ENCODE measurements at places on chromosomes 2 and 18.
A peak's percentile ranks its signal among the peaks of the same experiment; 100 is the strongest.

DNA sequence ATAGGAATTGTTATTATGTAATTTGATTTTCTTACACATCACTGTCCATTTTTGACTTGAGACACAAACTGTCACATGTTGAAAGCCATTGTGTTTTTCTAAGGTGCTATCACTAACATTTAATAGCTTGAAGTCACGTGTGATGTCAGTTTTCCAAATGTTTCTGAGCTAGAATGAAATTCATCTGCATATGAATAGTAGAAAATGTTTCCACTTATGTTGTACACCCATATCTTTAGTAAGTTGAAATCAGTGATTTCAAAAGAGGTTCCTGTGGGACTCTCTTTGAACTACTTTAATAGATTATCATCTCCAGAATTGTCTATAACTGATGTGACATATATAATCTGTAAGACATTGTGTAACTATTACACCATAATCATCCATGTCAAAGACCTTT is 27.8 kb downstream of the ABCG5 start:
- DNase-seq: no peak

GRCh38 chr2:223884399-223884798 is 47.0 kb upstream of the AP1S3 start:
- no peak for DNase-seq

DNA sequence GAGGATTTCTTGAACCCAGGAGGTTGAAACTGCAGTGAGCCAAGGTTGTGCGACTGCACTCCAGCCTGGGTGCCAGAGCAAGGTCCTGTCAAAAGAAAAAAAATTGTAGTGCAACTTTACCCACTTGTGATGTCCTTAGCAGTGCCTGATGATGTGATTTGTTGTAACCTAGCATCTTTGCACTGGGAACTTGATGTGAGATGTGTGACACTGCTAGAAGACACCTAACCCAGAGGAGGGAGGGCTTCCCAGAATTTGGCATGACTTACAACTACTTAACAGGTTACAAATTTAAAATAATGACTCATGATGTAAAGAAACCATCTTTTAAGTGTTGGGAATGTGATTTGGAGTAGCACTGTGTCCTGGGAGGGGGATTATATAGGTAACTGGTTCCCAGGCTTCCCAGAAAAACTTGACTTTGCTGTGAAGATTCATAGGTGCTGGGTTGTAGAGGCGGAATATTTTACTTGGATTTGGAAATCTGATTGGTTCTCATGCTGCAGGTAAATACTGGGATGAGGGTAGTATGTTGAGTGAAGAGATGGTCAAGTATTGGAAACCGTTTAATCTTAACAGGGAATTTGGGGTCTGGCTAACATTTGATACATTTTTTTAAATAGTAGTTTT is 3.7 kb downstream of the EEF1B2 start:
- no peak for DNase-seq

DNA sequence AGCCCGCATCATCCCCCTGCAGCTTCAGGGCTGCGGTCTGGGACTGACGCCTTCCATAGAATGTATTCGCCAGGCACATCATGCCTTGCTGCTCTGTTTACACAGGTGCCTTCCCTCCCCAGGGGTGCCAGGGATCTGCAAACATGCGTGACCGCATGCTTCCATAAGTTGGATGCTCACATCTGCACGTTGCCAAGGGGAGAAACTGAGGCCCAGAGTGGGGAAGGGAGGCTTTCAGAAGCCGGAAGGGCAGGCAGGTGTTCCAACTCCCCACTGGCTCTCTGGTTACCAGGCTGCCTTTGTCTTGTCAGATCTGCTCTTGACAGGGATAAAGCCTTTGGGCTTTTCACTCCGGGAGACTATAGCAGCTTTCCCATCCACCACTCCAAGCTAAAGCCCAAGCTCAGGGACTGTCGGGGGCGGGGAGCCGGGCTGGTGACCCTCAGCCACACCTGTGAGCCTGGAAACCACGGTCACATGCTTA is 125.8 kb upstream of the TNP1 start:
- no peak for DNase-seq

DNA sequence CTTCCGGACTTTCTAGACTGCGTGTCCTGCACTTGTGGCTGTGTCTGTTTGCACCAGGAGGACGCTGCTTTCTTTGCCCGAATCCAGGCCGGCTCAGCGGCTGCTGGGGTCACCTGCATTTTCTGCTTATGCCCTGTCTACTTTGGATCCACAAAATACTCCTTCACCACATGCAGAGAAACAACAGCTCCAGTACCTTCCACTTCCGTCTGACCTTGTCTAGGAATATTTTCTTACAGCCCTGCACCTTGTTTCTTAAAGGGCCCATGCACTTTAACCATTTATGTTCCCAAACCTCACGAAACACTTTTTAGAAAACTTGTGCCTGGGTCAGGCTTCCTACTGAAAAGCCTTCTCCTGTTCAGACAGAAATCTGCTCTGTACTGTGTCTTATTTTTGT is 129.4 kb upstream of the NCK2 start:
- DNase-seq: no peak

- DNase-seq: no peak
Observed at GRCh38 chr2:160876029-160876428, 284.2 kb upstream of the TANK start.

- peak; percentile 51 for DNase-seq
Observed at GRCh38 chr18:3998698-3999333, 456.3 kb downstream of the DLGAP1 start.

GRCh38 chr2:144642131-144642530 is 122.2 kb upstream of the ZEB2 start:
- DNase-seq: no peak

GRCh38 chr2:209772290-209772685 is 656 bp downstream of the UNC80 start:
- DNase-seq: no peak

DNA sequence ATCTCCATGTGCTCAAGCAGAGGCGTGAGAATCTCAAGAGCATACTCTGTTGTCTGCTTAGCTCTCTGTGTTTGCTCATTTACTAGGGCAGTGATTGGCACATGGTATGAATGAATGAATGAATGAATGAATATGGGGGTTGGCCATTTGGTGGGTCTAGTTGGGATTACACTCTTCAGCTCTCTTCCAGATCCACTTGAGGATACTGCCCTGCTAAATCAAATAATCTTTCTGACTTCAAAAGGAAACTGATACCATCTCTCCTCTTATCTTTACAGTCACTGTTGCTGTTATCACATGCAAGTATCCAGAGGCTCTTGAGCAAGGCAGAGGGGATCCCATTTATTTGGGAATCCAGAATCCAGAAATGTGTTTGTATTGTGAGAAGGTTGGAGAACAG is 1.9 kb downstream of the IL36G start:
- no peak for DNase-seq

- DNase-seq: peak; percentile 17
Observed at GRCh38 chr2:15521641-15522181, 39.4 kb downstream of the NBAS start.

DNA sequence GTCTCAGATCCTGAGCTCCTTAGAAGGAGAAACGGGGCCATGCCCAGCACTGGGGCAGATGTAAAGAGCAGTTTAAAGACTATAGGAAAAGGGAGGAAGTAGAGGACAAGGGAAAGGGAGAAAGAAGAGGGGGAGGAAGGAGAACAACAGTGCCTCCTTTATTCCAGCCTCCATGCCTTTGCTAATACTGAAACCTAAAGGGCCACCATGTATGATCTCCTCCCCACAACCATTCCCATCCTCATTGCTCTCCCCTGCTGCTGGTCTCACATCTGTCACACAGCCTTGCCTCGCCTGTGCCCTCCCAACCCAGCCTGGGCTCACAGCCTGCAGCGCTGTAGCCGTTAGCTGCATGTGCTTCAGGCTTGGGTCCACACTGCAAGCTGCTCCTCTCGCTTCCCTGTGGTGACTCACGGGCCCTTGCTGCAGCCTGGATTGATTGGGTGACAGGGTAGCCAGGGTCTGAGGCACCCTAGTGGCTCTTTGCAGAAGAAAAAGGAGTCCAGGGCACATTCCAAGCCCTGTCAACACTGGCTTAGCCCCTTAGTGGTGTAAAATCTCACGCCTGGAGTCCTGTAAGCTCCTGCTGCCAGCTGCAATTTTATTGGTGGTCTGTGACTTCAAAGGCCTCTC is 281.9 kb downstream of the SRBD1 start:
- DNase-seq: peak; percentile 81

DNA sequence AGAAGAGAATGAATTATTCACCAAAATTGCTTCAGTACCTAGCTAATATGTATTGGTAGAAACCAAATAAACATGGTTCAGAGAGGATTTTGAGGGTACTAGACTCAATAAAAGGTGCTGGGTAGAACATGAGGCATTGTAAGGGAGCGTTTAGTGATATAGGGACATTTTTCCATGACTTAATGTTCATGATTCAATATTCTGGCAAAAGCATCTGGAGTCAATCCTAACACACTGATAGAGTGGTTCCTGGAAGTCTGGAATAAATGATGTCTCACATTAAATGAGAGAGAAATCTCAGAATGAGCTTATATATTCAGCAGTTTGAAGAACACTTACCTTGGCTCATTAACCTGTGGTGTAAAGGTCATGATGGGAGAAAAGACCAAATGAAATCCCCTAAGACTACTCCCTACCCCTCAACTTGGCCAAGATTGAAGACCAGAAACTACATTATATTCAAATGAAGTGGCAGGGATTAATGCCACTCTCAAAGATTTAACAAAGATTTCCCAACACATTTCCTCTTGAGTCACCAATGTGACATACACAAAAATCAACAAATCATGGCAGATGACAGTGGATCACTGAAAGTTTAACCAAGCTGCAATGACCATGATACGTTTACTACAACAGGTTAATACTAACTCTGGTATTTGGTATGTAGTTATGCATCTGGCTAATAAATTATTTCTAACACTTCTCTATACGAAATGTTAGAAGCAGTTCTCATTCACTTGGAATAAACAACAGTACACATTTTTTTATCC is 309.5 kb downstream of the SATB2 start:
- DNase-seq: no peak

DNA sequence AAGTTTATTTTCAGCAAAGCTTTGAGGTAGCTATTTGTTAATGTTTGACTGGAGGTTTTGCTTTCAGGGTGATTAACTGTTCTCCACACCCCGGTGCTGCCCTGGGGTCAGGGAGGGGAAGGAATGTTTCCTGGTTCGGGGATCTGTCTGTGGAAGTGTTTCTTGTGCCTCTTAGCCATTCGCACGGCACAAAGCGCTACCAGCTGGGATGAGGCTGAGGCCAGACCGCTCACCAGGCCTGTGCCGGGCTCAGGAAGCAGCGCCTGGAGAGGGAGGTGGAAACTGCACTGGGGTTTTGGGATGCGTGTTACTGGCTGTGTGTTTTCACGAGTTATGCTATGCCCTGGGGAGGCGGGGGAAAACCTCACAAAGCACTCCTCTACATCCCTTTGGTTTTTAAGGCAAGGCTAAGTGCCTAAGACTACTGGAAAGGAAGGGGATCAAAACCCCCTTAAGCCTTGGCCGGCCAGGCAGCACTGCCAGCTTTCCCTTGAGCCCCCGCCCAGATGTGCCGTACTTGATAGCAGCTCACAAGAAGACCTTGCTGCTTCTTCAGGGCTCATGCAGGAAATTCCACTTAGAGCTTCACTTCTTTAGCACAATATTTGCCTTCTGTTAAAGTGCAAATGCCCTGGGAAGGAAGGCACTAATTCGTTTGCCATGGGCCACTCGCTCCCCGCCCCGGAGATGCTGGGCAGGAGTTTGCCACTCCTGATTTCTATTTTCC is 65.7 kb upstream of the CNGA3 start:
- no peak for DNase-seq

DNA sequence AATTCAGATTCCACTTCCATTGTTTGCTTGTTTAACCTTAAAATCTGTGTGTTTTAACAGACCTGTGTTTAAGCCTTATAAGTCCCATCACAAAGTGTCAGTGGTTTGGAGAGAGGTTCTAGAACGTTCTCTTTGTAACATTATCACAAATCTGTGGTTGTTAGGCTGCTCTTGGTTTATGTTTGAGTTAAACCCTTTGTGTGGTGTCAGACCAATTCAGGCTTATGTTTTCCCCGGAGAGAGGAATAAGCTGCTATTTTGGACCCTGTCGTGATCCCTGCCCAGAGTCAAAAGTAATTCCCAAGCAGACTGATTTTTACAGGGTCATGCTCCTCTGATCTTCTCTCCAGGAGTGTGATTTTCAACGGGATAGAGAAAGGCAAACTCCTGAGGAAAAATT is 43.8 kb upstream of the LTBP1 start:
- no peak for DNase-seq

DNA sequence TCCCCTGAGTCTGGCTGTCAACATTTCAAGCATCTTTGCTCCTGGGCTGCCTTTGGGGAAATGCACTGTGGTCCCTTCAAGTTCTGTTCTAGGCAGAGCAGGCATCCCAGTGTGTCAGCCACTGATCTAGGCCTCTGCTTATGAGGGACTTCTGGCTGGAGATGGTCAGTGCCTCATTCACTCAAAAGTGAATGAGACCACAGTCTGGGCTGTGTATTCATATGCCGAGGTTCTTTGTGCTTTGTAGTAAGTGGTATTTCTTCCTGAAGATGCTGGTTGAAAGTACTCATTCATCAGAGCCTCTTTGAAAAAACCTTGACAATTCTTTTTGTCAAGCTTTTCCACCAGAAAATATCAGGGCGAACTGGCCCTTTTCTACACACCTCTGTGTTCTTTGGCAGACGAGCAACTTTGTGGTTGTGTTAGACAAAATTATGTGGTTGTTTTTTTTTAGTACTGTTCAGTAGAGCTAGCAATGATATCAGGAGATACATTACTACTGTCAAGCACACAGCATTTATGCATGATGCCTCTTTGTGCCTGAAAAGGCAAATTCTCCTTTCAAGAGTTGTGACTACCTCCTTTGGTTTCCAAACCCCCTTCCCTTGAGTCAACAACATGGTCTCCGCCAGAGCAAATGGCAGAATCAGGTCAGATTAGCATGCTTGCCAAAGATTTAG is 510.9 kb upstream of the NRP2 start:
- no peak for DNase-seq

DNA sequence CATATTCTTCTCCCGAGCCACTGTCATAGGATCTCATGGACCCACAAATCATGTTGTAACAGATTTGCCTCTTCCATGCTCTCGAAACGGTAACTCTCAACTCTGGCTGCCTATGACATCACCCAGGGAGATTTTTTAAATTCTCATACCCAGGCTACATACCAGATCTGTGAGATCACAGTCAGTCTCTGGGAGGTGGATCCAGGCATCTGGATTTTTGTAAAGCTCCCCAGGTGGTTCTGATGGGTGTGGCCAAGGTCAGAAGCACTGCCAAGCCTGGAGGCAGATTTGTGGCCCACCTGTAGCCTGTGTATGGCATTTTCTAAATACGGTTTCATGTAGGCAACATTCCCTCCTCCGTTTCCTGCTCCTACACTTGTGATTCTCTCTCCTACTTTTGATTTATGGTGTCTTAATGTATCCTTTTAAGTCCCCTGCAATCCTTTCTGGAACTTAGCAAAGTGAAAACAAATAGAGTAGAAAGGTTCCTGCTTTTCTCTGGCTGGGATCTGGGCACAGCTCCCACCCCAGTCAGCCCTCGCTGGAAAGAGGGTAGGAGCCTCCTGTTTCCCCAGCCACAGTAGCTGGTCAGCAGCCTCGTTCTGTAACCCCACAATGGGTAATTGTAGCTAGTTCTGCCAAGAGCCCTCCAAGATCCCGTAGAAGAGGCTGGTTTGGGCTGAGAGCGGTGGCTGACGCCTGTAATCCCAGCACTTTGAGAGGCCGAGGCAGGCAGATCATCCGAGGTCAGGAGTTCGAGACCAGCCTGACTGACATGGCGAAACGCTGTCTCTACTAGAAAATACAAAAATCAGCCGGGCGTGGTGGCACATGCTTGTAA is 96.2 kb downstream of the KLHL29 start:
- no peak for DNase-seq

Measured in MV-4-11 (cell line).